ENCODE measurements at places on chromosomes 11 and 22. TPM values are rescaled to one million over a fixed set of nuclear protein-coding genes. Genes with fewer than 3 reads are reported as not detected.

Gene LPXN
- 4.2 TPM for total RNA-seq

Gene MEN1
- 18.0 TPM for total RNA-seq

Gene GSTT2B
- total RNA-seq = 4.6 TPM

Gene MS4A12
- not detected for total RNA-seq

Gene GPHA2
- not detected for total RNA-seq

Gene FAM181B
- 17.8 TPM for total RNA-seq

Gene OR51I1
- total RNA-seq = not detected

Gene CCDC34
- total RNA-seq = 11.3 TPM

Gene MS4A6E
- total RNA-seq = not detected

Gene BTG4
- total RNA-seq = not detected

Gene CRACR2B
- 2.8 TPM for total RNA-seq

Gene MOGAT2
- not detected for total RNA-seq
